Endothelial cell of umbilical vein (primary cell): ENCODE measurements at places on chromosomes 6 and 20. TPM values are rescaled to one million over a fixed set of nuclear protein-coding genes. Genes with fewer than 3 reads are reported as not detected.

Gene LPIN3
- polyA plus RNA-seq = 2.1 and 2.5 TPM in 2 replicates

Gene APCDD1L
- polyA plus RNA-seq = 0.13 and 0.17 TPM in 2 replicates

Gene C20orf204
- polyA plus RNA-seq = 2.8 and 4.5 TPM in 2 replicates

Gene HLA-DRB1
- not detected in 2 replicates for polyA plus RNA-seq

DNA sequence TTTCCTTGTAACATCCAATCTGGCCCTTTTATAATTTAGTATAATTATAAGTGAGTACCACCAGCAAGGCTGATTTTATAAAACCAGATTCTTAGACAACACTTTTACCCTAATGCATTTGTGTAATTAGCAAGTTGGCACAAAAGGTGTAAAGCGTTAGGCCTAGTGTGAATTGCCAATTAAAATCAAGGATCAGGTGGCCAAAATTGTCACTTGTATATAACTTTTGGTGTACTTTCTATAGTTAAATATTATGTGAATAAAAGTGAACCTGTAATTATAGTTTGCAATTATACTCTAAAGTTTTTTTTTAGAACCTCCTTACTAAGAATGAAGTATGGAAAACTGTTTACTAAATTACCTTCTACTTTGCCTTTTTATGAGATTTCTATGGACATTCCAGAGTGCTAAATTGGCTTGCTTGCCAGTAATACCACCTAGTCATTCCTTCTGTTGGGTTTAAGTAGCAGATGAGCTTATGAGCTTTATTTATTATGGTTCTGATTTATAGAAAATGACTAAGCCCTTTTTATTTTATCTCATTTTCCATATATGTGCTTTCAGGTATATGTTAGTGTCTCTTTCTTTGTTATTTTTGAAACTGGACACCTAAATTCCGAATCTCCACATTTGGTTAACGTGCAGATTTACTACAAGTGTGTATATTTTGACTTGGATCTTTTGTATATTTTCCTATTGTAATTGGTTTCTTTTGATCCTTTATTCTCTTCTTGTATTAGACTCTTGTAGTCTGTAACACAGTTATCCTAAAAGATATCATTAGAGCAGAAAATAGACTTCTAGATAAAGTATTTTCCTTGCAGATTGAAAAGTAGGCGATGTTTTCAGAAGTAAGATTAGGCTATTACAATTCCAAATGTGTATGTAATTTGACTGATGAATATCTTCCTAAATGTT, 3.9 kb downstream of the STXBP5 start:
- no peak for DNase-seq

DNA sequence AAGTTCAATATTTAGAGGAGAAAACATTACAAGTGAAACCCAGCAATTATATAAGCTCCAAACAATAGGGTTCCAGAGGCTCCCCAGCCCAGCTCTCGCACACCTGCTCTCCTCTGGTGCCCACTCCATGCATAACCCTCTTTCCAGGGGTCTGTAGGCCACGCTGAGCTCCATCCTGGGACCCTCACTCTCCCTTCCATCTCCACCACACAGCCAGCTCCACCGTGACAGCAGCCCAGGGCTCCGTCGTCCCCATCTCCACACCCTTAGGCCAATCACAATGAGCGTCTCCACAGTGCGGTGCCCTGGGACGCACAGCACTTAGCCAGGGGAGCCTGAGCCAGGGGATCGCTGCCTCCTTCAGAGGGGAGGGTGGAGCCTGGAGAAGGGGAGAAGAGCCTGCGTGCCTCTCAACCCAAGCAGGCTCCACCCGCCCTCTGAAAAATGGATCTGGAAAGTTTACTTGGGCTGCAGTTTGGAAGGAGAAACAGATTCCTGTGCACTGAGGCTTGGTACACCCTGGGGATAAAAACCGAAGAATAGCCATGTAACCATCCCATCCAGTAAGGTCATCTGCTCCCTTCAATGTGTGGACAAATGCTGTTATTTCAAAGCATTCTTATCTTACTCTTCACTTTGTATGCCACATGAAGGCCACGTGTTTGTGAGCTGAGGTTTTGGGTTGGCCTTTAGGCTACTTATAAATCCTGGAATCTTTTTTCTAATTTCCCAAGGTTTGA, 72.4 kb upstream of the GGTLC1 start:
- DNase-seq = no peak

Gene KCNK15
- polyA plus RNA-seq = 0.05 and 0.06 TPM in 2 replicates
